Stimulated activated CD4-positive, alpha-beta T cell treated with anti-CD3 and anti-CD28 coated beads, Interleukin-1b, Interleukin-23, amount 100 ng/mL, for 1 hour (primary cell): ENCODE measurements at places on chromosomes 12 and 14.

DNA sequence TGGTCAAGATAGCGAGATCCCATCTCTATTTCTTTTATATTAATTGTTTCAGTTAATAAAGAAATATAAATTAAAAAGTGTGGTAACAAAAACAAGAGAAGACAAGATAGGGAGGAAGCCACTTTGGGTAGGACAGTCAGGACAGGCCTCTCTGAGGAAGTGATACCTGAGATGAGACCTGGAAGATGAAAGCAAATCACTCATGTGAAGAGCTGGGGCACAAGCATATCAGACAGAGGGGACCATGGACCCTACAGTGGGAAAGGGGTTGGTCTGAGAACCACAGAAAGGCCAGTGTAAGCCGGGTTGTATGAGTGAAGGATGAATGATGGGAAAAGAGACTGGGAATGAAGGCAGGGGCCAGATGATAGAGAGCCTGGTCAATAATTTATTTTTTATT, 1.8 kb upstream of the MED6 start:
- DNase-seq = no peak

DNA sequence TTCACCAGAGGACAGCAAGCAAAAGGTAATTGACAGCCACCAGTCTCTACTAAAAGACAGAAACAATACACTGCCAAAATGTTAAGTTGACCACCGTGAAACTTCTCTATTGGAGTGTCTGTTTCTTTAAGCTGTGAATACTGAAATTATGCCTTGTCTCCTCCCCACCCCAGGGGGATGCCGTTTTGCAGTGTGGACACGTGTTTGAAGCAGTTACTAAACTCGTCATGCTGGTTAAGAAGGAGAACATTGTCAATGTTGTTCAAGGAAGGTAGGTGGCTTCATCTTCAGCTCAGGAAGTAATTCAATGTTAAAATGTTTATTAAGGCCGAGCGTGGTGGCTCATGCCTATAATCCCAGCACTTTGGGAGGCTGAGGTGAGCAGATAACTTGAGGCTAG, 32.8 kb downstream of the KCTD10 start:
- no peak for DNase-seq

GRCh38 chr12:89468648-89469326, 55.8 kb downstream of the GALNT4 start:
- DNase-seq = no peak

DNA sequence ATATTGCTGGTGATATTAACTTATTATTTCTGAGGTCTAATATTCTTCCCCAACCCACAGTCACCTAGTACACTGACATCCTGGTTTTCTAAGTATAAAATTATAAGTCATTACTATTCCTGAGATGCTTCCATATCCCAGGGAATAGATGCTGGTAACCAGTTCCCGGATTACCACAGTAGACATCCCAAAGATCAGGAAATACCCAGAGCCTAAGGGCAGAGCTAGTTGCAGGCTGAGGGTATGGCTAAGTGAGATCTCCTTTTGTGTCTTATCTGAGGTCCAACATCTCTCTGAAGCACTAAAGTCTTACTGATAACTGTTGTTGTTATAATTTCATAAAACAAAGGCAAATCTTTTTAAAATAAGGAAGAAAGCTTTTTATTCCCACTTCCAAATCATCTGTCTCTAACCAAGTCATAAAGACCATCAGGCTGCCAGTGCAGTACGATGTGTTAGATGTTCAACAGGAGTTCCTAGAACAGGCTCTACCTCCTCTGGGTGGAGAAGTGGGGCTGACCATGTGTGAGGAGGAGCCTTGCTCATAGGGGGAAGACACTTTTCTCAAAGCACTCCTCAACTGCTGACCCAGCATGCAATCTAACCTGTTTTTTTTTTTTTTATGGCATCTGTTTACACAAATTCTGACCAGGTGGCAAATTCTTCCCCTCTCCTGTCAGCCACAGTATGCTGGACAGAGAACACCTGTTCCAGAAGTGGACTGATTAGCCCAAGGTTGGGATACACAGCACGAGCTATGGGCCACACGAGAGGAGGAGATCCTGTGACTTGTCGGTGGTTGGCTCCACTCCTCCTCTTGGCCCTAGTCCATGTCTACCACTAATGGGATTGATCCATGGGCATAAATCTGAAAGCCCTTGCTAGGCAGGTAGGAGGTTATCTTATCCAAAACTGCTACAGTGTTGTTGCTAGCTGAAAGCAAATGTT, 16.1 kb upstream of the GRIP1 start:
- no peak for DNase-seq

DNA sequence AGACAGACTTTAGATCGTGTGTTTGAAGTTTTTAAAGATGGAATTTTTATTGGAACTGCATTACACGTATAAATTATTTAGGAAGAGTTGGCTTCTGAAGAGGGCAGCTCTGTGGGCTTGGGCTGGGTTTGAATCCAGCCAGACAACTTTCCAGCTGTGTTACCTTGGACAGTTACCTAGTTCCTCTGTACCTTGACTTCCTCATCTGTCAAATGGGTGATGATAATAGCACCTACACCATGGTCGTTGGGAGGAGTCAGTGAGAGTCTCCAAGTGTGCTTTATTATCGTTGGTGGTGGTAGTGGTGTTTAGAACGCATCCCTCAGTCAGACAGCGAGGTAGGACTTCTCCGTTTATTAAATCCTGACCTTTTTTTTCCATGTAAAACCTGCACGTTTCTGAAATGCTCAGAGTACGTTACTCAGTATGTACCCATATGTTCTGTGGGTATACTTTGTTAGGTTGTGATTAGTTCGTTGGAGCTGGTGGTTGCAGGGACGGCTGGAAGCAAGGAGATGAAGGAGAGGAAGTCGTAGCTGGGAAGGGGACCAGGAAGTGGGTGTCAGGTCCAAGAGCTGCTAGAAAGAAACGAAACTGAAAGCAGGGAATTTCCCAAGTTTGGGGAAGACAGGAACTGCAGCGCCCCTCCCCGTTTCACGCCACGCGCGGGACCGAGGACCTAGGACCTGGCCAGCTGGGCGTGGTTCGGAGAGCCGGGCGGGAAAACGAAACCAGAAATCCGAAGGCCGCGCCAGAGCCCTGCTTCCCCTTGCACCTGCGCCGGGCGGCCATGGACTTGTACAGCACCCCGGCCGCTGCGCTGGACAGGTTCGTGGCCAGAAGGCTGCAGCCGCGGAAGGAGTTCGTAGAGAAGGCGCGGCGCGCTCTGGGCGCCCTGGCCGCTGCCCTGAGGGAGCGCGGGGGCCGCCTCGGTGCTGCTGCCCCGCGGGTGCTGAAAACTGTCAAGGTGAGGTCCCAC, at the start of gene OAS3:
Gene OAS3, plus strand, starts transcription at position 734 of the 979 bp plus-strand sequence. Its CDS starts 57 bp downstream, at position 791.
- DNase-seq = peak; percentile 25

DNA sequence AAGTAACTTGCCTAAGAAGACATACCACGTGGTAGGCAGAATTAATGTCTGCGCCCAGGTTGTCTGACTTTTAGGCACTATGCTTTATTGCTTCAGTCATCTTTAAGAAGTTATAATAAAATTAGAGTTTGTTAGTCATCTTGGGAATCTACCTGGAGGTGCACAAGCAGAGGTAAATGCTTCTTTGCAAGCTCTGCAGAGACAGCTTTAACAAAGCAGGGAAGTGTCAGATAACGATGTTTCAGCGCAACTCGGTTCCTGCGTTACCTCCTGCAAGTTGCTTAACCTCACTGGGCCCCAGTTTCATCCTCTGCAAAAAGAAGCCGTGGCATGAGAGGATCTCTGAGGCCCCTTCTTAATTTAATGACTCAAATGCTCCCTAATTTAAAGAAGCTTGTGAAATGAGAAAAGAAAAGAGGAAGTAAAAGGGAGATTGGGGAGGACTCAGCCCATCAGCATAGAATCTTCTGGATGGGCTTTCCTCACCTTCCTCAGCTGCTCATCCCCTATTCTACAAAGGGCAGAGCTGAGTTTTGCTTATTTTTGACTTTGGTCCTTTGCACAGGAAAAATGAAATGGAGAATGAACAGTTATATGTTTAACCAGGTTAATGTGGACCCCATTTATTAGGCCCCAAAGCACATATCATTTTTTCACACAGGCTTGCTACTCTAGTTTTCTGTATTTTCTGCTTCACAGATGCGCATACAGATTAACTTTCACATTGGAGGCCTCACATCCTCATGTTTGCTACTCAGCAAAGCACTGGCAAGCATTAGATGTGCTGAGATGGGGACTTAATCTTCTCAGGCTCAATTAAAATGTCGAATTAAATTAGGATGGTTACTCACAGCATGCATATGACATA, 5.1 kb downstream of the ARHGDIB start:
- no peak for DNase-seq

DNA sequence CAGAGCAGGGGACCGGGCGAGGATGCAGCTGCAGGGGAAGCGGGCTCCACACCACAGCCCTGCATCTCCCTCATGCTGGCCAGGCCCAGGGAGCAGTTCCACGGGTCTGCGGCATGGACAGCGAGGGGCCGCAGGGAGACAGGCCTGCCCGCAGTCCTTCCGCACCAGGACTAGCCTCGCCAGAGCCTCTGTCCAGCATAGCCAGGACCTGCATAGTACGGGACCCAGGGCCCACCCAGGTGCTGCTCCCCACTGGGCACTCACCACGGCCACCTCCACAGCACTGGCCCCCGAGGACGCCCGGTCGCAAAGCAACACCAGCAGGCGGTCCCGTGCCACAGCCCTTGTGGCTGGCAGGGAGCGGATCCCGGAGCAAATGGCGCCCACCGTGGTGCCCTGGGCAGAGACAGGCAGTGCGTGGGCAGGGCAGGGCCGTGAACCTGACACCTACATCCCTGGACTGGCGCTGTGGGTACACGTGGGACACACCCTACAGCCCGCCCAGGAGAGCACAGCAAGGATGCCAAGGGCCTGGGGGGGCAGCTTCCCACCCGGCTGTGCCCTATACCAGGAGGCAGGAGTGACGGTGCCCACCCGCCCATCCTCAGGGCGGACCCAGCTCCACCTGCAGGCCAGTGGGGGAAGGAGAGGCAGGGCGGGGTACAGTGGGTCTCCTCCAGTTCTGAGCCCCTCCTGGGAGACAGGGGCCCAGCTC, 23.8 kb downstream of the JAG2 start:
- DNase-seq = no peak
